ENCODE measurements at places on chromosomes 6 and 20.

DNA sequence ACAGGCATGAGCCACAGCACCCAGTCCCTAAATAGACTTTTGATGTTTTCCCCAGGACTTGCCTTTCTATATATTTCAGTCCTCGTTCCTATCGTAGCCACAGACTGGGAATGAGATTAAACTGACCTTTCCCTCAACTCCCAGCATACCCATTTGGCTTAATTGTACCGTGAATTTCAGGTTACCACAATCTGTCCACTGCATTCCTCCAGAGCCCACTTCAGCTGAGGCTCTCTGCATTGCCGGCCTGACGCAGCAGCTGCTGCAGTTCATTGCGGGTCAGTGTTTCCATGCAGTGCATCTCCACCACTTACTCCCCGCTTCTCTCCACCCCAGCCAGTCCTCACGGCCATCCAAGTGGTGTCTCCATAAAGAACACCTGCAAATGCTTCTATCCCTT, 103.1 kb upstream of the RIN2 start:
- DNase-seq, result no peak

DNA sequence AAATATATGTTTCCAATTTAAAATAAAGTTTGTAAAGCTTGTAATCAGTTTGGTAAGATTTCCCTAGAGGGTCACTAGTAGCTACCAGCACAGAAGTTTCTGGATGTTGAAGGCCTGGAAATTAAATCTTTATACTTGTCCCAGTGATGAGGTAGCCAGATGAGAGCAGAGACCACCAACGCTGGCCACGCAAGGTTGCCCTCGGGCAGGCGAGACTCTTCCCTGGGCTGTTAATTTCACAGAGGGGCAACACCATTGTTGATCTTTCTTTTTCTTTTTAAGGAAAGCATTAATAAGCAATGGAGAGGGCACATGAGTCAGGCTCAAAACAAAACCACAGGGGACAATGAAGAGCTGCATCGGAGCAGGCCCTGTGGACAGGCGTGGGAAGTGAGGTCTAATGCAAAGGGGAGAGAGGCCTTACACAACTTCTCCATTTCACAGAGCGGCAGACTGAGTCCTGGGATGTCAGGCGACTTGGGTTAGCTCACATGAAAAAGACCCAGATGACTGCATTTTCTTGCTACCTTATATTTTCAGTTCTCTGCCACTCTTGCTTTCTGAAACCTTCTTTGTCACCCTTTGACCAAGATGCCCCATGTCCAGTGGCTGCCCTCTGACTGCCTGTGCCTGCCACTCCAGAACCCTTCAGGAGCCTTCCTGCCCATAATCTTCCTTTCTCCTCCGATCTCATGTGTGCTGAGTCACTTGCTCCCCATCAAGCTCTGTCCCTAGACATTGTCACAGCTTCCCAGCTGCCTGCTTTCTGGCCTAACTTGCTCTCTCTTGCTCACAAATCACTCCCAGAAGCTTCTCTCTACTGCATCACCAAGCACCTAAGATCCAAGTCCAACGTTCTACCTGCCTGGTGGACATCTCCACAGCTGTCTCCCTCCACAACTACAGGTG, 107.7 kb upstream of the CDYL start:
- no peak for DNase-seq

- DNase-seq, result peak; percentile 49
Observed at GRCh38 chr6:2020909-2021308, 224.5 kb downstream of the GMDS start.

GRCh38 chr6:135540207-135540840, 42.8 kb upstream of the AHI1 start:
- no peak for DNase-seq

GRCh38 chr6:53171605-53172467, 23.2 kb upstream of the GCM1 start:
- DNase-seq, result no peak

- no peak for DNase-seq
Observed at GRCh38 chr6:47180633-47181032, 129.1 kb downstream of the TNFRSF21 start.

DNA sequence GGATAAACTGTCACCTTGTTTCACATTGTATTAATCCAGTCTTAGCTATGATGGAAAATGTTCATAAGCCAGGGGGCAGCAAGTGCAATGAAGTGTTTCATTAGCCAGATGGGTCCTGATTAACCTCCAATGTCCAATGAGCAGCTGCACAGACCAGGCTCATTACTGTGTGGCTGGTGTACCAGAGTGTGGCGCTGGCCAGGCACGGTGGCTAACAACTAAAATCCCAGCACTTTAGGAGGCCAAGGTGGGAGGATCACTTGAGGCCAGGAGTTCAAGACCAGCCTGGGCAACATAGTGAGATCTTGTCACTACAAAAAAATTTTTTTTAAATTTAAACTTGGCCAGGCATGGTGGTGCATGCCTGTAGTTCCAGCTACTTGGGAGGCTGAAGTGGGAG, 201.7 kb upstream of the FOXQ1 start:
- DNase-seq, result no peak

DNA sequence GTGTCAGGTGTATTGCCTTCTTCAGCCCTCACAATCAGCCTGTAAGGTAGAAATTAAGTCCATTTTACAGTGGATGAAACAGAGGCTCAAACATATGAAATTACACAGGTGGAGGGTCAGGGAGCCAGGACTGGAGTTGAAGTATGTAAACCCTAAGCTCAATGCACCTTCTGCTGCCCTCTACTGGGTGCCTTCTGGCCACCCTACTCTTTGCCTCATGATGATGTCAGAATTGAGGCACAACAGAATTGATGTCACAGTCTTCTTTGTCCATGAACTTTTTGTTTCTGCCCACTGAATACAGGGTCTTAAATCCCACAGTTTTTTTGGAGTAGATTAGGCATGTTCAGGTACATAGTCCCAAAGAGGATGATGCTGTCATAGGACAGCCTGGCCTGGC, 400.8 kb upstream of the CHD6 start:
- DNase-seq, result no peak

DNA sequence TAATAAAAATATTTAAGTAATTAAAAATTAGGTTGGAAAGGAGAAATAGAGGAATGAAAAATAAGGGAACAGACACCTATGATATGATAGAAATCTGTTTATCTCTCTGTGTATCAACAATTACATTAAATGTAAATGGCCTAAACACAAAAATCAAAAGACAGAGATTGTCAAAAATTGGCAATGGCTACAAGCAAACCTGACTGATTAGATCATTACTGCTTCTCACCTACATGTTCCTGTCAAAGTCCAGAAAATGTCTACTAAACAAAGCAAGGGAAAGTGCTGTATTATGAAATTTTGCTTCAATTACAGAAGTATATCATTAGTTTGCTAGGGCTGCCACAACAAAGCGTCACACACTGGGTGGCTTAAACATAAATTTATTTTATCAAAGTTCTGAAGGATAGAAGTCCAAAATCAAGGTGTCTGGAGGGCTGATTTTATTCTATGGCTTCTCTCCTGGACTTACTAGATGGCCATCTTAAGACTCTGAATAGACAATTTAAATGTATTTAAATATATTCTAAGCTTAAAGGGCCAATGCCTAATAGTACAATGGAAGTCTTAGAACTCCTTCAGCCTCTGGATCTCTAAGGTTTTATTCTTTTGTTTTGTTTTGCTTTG, 6.3 kb downstream of the ME1 start:
- DNase-seq, result no peak

DNA sequence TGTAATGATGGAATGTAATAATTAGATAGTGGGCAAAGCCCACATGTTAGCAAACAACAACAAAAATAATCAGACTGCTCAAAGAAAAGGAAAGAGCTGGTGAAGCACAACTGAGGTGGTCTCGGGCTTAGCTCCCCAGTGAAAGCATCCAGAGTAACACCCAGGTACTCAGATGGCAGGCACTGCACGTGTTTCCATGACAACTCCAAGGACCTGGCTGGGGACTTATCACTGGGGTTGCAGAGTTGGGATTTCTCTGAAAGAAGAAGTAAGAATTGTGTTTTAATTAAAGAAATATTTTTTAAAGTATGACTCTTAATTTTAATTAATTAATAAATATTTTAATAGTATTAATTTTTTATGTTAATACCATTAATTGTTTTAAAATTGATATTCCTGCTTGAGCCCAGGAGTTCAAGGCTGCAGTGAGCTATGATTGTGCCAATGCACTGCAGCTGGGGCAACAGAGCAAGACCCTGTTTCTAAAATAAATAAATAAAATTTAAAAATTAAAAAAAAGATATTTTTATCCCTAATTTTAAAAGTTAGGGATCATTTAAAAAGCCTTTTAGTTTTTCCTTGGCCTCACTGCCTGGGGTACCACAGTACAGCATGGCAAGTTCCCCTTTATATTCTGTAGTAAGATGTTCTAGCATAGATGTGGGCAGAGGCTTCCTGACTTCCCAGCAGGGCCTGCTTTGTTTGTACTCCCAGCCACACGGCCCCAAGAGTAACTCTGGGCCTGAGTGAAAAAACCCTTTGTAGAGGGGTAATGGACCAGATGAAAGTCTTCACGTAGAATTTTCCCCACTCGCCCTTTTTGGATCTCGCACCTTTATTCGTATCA, 42.2 kb upstream of the UST start:
- DNase-seq, result no peak

- peak; percentile 71 for DNase-seq
Observed at GRCh38 chr6:34243901-34244884, 4.6 kb downstream of the SMIM29 start.

DNA sequence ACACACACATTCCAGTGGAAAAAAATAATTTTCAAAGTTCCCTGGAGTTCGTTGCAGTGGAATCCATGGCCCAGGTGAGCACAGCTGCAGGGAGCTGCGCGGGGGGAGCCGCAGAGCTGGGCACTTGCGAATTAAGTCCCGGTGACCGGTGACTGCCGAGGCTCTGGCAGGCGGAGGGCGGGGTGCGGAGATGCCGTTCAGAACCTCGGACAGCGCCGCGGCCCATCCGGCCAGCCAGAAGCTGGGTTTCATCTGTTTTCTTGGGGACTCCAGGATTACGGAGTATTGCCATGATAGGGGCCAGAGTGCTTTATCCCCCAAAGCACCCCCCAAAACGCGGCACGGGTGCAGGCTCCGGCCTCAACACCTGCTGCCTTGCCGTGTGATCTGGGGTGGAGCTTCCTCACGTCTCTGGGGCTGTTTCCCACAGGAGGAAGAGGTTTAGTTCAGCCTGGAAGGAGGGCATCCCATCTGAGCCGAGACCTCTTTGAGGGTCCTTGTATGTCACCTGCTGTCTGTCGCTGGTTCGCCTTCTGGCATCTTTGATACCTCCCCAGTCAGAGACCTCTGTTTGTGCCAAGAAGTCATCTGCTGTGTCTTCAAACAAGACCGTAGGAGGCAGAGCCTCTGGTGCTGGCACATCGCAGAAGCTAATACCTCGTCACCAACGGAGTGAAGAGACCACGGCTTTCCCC, 99.4 kb downstream of the YTHDF1 start:
- DNase-seq, result no peak

DNA sequence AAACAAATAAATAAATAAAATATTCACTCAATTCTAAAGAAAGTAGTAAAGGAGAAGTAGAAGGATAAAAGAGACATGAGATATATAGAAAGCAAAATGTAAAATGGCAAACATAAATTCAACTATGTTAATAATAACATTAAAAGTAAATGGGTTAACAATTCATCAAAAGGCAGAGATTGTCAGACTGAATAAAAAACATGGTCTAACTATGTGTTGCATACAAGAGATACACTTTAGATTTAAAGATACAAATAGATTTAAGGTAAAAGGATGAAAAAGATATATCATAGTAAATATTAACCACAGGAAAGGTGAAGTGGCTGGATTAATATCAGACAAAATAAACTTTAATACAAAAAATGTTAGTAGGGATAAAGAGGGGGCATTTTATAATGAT, 35.8 kb upstream of the PDE10A start:
- DNase-seq, result no peak

GRCh38 chr6:41074692-41075436, 2.1 kb downstream of the NFYA start:
- DNase-seq, result no peak

DNA sequence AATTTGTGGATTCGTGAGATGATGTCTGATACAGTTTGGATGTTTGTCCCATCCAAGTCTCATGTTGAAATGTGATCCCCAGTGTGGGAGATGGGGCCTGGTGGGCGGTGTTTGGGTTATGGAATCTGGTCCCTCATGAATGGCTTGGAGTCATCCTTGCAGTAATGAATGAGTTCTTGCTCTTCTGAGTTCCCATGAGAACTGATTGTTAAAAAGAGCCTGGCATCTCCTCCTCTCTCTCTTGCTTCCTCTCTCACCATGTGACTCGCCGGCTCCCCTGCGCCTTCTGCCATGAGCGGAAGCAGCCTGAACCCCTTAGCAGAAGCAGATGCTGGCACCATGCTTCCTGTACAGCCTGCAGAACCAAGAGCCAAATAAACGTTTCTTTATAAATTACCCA, 30.5 kb upstream of the RPP40 start:
- no peak for DNase-seq

- DNase-seq, result no peak
Observed at GRCh38 chr20:59984541-59984940, 26.3 kb downstream of the CDH26 start.

GRCh38 chr20:55569084-55569483, 436.2 kb downstream of the CBLN4 start:
- no peak for DNase-seq

DNA sequence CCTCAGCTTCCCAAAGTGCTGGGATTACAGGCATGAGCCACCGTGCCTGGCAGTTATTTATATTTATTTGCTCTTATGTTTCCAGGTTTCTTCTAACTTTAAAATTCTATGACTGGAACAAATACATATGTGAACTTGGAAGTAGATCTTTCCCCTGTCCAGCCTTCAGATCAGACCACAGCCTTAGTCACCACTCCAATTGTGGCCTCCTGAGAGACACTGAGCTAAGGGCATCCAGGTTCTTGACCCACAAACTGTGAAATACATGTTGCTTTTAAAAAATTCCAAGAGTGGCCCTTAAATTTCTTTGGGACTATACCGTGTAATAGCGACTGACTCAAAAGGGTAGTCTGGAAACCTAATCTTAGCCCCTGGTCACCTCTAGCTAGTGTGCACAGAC, 1.5 kb upstream of the ADGRG6 start:
- DNase-seq, result no peak

DNA sequence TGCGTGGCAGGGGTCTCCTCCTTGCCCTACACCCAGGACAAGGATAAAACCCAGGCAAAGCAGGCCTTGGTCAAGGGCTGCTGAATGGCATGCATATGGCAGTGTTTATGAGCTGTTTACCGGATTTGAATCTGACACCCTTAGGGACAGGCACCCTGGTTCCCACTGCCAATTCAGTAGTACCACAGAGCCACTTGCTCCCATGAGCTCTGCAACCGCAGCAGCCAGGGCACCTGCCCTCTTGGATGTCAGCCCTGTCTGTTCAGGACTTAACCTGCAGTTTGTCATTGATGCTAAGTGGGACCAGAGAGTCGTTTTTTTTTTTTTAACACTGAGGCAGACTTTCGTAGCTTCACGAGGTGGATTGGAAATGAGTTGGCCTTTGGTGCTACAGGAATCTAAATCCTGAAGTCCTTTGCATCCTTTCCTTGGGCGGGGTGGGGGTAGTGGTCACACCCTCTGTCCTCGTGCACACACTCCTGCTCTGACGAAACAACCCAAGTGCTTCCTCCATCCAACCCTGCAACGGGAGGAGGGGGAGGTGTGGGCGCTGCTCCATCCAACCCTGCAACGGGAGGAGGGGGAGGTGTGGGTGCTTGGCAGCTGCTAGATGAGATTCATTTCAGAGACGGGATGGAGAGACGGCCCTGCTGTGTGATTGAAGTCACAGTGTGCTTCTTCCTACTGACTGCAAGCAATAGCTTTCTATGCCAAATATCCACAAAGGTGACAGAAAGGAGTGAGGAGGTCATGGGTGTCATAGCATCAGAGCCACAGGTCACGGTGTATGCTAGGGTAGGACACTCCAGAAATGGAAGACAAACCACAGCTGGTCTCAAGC, 166.5 kb downstream of the SMOC2 start:
- no peak for DNase-seq

- DNase-seq, result no peak
Observed at GRCh38 chr20:19746396-19746795, 11.7 kb upstream of the RIN2 start.

All from GM04503 (cell line).